ENCODE measurements at places on chromosomes 13 and 19.

DNA sequence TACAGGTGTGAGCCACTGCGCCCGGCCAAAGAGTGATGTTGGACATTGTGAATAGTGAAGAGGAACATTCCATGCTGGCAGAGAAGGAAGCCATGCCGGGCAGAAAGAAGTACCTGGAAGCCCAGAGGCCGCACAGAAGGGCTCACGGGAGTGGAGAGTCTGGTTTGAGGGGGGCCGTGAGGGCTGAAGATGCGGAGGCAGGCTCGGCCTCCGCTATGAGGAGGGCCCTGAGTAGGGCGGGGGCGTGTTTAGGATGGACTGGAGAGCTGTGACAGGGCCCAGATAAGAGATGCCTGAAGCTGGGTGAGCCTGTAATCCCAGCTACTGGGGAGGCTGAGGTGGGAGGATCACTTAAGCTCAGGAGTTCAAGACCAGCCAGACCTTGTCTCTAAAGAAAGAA lies 1.6 kb downstream of the JOSD2 start:
- no peak for DNase-seq

DNA sequence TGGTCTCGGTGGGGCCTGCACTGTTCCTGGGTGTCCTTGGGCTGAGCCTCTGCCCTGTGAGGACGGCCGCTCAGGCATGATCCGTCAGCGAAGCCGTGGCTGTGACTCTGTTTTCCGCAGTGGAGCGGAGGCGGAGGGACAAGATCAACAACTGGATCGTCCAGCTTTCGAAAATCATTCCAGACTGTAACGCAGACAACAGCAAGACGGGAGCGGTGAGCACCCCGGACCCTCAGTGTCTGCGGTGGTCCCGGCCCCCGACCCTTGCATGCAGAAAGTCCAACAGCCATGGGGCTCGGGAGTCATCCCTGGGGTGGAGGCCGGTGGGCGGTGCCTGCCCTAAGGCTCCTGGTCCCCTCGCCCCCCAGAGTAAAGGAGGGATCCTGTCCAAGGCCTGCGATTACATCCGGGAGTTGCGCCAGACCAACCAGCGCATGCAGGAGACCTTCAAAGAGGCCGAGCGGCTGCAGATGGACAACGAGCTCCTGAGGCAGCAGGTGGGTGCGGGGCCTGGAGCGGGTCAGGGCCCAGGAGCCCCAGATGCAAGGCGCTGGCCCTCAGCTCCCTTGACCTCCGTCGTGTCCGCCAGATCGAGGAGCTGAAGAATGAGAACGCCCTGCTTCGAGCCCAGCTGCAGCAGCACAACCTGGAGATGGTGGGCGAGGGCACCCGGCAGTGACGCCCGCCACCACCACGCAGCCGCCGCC lies 3.6 kb upstream of the HAMP start:
- no peak for DNase-seq

DNA sequence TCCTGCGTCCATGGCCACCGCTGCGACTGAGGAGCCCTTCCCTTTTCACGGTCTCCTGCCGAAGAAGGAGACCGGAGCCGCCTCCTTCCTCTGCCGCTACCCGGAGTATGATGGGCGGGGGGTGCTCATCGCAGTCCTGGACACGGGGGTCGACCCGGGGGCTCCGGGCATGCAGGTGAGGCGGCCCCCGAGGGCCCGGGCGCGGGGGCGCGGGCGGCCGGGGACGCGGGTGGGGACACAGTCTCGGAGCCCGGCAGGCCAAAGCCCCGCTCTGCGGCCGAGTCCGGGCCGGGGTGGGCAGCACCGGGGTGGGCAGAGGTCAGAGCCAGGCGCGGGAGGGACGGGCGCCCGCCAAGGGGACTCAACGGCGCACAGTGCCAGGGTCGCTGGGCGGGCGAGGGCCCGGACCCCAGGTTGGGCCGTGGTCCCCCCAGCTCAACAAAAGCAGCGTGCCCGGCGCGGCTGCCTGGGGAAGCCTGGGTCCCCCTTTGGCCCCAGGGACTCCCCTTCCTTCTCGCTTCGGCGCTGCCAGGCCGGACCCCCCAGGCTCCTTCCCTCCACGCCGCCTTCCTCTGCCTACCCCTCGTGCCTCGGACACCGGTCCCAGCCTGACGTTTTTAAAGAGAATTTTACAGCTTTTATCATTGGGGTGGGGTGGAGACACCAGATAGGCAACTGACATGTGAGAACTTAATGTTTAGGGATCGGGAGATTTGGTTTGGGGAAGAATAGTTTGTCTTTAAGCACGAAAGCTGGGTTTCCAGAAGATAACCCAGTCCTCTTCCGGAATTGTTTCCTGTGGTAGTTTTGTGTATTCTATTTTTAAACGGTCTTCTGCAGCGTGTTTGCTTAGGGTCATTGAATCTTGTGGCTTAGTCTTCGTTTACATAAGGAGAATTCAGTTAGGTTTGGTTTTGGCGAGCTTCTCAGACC lies 509 bp downstream of the TPP2 start:
- peak; percentile 15 for DNase-seq

- DNase-seq, result no peak
These were observed 5.6 kb downstream of the CEACAM7 start for GRCh38 chr19:41682437-41682836.

DNA sequence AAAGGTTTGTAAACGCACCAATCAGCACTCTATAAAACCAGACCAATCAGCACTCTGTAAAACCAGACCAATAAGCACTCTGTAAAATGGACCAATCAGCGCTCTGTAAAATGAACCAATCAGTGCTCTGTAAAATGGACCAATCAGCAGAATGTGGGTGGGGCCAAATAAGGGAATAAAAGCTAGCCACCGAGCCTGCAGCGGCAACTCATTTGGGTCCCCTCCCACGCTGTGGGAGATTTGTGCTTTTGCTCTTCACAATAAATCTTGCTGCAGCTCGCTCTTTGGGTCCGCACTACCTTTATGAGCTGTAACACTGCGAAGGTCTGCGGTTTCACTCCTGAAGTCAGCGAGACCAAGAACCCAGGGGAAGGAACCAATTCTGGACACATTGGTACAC lies 28.0 kb downstream of the ZNF175 start:
- DNase-seq, result no peak

DNA sequence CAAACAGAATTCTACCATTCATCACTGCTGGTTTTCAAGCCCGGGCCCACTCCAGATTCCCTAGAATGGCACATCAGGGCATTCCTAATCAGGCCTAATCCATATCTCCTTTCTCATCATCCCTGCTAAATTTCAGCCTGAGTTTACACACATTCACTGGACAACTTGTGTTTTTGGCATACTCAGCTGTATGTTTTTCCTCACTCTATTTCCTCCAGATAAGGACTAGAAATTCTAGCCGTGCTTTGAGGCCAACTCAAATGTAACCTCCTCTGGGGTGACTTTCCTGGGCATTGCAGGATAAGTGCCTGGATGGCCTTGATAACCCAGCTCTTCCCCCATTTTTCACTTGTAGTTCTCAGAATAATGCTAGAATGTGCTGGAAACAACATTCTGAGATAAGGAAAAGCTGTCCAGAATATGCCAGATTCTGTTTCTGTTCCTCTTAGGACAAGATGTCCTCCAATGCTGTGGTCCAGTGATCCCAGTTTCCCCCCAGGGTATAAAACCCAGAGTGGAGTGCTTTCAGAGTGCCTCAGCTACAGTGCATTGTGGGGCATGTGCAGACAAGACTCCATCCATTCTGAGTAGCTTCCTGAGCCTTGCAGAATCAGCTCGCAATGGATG lies 66.9 kb upstream of the CLDN10 start:
- DNase-seq, result no peak

DNA sequence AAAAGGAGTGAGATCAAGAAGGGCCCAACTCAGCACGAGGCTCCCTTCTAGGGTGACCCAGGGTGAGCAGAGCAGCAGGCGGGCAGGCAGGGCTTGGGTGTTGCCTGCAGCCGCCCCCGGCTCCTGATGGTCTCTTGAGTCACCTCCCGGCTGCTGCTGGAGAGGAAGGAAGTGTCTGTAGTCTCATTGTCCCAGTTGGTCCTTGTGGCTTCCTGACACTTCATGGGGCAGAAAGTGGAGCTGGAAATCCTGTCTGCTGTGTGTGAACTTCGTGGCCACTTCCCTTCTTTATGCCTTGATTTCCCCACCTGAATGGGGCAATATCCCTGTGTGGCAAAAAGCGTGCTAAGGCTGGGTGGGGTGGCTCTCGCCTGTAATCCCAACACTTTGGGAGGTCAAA lies 2.5 kb downstream of the MAP1S start:
- DNase-seq, result no peak
